ENCODE measurements at places on chromosomes 6 and 20.
A peak's percentile ranks its signal among the peaks of the same experiment; 100 is the strongest.

DNA sequence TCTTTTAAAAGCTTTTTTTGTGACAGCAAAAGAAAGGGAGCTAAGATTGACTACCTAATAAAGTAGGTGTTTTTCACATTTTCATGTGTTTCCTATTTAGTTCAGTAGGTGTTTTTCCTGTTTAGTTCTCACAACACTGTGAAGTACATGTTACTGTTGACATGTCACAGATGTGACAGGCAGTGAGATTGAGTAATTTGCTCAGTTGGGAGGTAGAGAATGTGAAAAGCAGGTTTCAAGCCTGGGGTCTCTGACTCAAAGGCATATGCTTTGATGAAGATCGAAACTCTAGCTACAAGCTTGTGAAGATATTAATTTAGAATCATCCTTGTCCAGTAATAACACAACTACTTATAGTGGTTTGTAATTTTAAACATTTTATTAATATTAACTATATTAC is 43.1 kb downstream of the SLX4IP start:
- DNase-seq: no peak

GRCh38 chr6:119446115-119446554 is 96.6 kb upstream of the MAN1A1 start:
- DNase-seq: no peak

GRCh38 chr6:144086959-144087358 is 8.4 kb downstream of the SF3B5 start:
- DNase-seq: no peak

DNA sequence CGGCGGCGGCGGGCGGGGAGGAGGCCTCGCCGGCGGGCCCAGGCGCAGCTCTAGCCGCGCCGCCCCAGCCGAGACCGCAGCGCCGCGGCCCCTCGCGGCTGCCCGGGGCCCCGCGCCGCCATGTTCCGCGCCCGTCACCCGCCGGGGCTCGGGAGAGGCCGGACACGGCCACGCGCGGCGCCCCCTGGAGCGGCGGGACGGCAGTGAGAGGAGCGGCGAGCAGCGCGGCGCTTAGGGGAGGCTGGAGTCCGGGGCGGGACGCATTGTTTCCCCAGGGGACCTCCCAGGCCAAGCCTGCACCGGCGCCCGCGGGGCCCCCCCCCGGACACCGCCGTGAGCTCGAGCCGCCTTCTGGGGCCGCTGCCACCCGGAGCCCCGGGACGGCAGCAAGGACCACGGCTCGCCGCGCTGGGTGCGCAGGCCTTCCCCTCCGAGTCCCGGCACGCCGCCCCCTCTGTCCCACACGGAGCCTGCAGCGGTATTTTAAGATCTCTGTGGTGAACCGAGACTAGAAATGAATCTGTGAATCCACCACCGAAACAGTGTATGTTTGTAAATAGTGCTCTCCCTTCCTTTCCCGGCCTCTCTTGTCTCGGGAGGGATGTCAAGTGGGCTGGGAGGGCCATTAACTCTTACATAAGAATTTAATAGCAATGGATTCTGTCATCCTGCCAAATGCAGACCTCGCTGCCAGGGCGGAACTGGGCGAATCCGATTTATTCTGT is 424 bp upstream of the KIF13A start:
- peak; percentile 71 for DNase-seq

DNA sequence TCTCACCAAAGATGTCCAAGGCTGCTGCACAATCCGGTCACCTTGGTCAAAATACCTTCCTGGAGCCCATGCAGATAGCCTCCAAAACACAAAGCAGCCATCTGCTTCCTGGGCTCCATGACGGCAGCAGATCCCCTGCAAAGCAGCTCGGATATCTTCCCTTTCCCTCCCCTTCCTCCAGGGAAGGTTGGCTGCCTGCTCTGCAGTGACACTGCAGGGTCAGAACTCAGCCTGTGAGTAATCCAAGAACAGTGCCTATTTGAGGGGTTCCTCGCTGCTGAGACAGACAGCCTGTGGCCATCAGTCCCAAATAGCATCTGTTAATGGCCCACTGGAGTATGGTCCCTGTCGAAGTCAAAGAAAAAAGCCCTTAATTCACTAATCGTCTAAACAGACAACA is 270.8 kb downstream of the PREX1 start:
- DNase-seq: no peak

DNA sequence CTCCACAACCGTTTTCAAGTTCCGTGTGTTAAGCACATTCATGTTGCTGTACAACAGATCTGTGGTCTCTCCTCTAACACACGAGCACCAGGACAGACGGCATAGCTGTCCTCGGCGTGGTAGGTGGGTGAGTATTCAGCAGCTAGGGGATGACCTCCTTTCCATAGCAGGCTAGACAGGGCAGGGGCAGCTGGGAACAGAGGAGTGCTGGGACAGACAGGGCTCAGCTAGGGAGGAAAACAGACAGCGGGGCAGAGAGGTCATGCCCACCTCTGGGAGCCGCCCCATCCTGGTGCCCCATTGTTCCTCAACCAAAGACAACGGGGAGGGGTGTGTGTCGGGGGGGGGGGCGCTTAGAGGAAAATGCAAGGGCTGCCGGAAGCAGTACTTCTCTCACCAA is 271.5 kb upstream of the FOXQ1 start:
- DNase-seq: no peak

GRCh38 chr6:137973201-137973600 is 106.1 kb downstream of the TNFAIP3 start:
- no peak for DNase-seq
